ENCODE measurements at places on chromosomes 1 and 21.

DNA sequence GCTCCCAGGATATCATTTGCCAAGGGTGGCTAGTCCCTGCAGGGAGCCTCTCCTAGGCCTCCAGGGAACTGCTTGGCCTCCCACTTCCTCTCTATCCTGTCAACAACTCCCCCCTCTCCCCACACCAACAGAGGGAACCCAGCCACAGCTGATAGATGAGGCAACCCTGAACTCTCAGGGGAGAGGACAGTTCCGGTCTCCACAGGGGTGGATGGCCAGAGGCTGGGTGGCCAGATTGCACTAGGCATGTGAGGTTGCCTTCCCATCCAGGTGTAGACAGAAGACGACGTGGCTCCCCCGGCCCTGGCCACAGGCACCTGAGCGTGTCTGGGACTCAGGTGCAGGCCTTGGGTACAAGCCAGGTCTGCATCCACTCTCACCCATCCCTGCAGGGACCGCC is 53.3 kb downstream of the TOR1AIP2 start:
- DNase-seq, result no peak

DNA sequence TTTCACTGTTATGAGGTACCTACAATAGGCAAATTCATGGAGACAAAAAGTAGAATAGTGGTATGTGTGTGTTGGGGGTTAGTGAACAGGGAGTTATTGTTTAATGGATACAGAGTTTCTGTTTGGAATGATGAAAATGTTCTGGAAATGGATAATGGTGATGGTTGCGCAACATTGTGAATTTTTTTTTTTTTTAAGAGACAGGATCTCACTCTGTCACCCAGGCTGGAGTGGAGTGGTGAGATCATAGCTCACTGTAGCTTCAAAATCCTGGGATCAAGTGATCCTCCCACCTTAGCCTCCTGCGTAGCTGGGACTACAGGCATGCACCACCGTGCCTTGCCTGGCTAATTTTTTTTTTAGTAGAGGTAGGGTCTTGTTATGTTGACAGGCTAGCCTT is 34.5 kb upstream of the TRABD2B start:
- no peak for DNase-seq

- no peak for DNase-seq
These were observed 110.2 kb downstream of the PSMG1 start for GRCh38 chr21:39073063-39073462.

DNA sequence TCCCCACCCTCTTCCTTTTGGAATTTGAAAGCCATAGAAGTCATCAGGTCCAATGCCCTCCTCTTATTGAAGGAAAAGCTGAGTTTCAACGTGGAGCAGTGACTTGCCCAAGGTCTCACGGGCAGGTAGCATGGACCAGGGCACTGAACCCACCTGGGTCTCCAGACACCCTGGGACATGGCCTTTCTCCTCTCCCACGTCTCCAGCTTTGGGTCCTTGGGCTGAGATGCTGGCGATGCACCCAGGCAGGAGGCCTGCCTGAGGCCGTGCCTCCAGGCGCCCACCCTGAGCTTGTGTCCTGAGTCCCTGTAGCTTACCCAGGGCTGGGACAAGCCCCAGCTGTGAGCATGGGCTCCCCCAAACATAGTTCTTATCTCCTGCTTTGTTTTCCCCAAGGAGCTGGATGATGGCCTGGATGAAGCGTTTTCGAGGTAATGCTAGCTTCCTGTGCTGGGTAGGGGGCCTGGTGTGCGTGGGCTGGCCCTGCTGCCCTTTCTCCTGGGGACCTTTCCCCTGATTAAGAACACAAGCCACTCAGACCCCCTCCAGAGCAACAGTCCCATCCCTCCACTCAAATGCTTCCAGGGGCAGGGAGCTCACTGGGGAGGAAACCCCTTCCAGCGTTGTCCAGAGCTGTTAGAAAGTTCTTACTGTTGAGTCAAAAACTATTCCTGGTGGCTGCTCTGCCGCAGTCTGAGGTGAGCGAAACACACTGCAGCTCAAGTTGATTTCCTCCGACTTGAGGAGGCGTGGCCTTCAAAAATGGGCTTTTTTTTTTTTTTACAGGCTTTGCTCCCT is 21.6 kb downstream of the LDLRAP1 start:
- DNase-seq, result no peak

- DNase-seq, result no peak
These were observed 32.8 kb upstream of the GREM2 start for GRCh38 chr1:240644732-240645131.

- DNase-seq, result no peak
These were observed 180.1 kb upstream of the USP25 start for GRCh38 chr21:15549671-15550070.
